ENCODE measurements at places on chromosomes 6 and 20. TPM values are rescaled to one million over a fixed set of nuclear protein-coding genes. Genes with fewer than 3 reads are reported as not detected.
A peak's percentile ranks its signal among the peaks of the same experiment; 100 is the strongest.

Gene HCRTR2
- not detected for total RNA-seq

Gene HLA-DPB1
- 29.2 TPM for total RNA-seq

Gene SLC25A27
- 28.2 TPM for total RNA-seq

Gene CALHM4
- not detected for total RNA-seq

DNA sequence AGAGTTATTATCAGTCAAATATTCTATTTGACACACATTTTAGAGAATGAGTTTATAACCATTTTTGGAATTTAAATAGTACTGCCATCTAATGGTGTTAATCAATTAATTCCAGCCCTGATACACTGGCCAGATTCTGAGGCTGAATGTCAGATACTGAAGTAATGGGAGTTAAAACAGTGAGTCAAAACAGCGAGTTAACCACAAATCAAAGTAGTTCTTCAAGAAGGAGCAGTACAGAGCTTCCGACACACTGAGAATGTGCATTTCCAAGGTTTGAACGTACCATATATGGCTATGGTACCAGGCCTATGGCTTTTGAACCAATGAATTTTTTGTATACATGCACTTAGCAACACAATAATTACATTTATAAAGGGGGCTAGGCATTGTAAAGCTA, 11.3 kb upstream of the CEP43 start:
- no peak for DNase-seq

DNA sequence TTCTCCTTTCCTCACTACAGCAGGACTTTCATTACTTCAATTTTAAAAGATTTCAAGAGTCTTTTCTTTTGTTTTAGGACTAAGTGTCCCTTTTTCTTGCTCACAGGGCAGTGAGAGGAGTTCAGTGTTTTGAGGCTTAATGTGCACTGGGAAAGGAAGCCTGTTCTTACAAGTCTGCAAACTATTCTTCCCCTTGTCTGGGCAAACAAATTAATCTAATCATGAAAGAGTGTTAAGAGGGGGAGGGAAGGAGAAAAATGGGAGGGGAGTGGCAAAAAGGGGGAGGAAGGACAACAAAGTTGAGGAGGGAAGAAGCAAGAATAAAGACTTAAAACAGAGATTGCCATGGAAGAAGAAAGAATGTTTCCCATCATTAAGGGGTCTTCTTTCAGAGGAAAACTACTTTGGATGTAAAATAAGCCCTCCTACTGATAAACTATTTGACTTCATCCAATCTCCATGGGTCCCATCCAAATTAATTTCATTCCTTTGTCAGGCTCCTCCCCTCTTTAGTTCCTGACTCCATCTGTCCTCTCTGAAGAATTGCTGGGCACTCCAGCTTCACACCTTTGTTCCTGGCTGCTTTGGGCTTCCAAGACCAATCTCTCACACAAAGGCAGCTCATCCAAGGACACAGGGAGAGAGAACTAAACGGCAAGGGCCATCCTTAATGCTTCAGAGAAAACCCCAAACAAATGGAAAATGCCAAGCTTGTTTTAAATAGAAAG, 244.5 kb downstream of the TPBG start:
- DNase-seq, result no peak

DNA sequence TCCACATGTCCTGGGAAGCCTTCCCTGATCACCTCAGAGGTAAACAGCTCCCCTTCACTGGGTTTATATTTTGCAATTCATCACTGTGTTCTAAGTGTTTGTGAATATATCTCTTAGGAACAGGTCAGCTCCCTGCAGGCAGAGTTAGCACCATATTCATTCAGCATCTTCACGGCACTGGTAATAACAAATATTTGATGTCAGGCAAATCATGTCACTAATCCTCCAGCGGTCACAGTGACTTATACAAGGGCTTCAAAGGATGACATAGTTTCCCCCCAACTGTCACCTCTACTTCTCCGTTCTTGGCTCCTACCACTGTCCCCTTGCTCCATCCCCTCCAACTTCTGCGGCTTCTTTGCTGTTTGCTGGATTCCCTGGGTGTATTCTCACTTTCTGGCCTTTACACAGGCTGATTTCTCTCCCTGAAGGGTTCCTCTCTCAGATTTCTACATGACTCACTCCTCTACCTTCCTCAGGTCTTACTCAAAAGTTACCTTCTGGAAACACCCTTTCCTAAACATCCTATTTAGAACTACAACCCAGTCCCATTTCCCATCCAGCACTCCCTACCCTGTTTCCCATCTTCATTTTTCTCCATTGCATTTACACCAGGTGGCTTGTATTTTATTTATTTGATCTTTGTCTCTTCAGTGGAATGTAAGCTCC, 66.6 kb downstream of the NHLRC1 start:
- no peak for DNase-seq

- DNase-seq, result peak; percentile 66
These were observed 39.7 kb downstream of the AGPAT4 start for GRCh38 chr6:161233986-161234661.

GRCh38 chr6:167689751-167690150, 137.0 kb upstream of the AFDN start:
- no peak for DNase-seq

GRCh38 chr6:149905911-149906371, 8.0 kb upstream of the RAET1E start:
- DNase-seq, result no peak

GRCh38 chr6:165426892-165427291, 117.5 kb upstream of the C6orf118 start:
- DNase-seq, result no peak

Measured in omental fat pad (tissue), 4 donors.